Ammon's horn (tissue), 1 donor: ENCODE measurements at places on chromosomes 2 and 18.

DNA sequence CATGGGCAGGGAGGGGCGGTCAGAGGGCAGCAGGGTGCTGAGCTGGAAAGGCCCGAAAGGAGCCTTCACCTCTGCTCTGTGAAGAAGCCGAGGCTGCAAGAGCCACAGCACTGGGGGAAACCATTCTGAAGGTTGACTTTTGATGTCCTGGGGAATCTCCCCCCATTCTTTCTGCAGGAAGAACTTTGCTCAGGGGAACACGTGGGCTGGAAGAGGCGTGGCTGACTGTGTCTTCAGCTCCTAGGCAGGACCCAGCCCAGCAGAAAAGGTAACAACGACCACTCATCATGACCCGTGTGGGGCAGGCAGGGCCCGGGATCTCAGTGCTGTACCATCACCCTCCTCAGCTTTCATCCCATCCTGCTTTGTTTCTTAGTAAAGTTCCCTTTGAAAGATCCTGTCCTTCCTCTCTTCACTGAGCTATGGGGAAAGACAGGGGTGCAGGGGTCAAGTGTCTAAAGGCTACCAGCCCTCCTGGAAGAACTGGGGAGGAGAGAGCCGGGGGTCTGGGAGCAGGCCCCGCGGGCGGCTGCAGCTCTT is 312.7 kb downstream of the CELF4 start:
- DNase-seq: no peak

GRCh38 chr2:3606028-3606369 is 11.1 kb downstream of the COLEC11 start:
- no peak for DNase-seq

- no peak for DNase-seq
These were observed 168.7 kb upstream of the AGAP1 start for GRCh38 chr2:235325151-235325550.

- no peak for DNase-seq
These were observed 239.1 kb downstream of the KCNS3 start for GRCh38 chr2:18117592-18117991.

DNA sequence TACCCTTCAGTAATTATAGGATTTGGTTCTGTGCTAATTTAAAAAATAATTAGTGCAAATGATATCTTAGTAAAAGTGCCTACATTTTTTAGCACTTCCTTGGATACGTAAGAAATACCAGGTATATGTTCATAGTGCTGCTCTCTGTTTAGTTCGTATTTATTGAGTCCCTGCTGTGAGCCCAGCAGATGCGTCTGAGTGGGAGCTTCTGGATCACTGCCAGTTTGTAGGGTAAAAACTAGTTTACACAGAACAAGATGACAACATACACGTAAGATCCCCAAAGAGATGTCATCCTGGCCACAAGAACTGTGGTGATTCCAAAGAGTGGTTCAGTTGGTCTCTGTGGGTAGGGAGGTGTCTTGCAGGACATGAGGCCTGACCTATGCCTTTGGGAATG is 103.2 kb downstream of the CTIF start:
- DNase-seq: no peak

- no peak for DNase-seq
These were observed 200.7 kb downstream of the BCL11A start for GRCh38 chr2:60352491-60353405.

GRCh38 chr2:45943219-45944044 is 292.0 kb downstream of the PRKCE start:
- DNase-seq: no peak

DNA sequence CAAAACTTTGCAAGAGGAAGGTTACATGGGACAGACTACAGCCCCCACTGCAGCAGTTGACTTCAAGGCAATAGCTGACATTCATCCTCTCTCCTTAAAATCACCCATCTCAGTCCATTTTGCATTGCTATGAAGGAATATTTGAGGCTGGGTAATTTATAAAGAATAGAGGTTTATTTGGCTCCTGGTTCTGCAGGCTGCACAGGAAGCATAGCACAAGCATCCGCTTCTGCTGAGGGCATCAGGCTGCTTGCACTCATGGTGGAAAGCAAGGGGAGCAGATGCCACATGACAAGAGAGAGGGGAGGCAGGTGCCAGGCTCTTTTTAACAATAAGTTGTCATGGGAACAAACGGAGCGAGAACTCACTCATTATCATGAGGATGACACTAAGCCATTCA is 646.0 kb downstream of the ZEB2 start:
- DNase-seq: no peak

- no peak for DNase-seq
These were observed 6.6 kb downstream of the DLX2 start for GRCh38 chr2:172095905-172096625.

- DNase-seq: no peak
These were observed 106.7 kb downstream of the DYSF start for GRCh38 chr2:71559828-71560637.

GRCh38 chr2:20216130-20217025 is 8.6 kb downstream of the SDC1 start:
- no peak for DNase-seq

DNA sequence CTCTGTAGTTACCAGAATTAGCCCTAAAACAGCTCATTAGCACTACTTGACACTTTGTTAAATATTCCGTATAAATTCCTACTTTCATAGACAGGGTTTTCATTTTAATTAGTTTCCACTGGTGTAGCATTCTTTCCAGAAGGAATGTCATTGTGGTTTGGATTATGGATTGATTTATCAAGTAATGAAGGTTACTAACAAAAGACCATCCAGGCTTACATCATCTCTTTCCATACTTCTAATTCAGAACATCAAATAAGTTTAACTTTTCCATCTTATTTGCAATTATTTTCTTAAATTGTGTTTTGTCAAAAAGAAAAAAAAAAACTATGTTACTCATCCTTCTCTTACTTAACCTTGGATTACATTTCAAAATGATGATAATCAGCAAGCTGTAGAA is 231.8 kb upstream of the SPOPL start:
- DNase-seq: no peak

- DNase-seq: no peak
These were observed 27.6 kb upstream of the GMCL1 start for GRCh38 chr2:69801745-69802290.

DNA sequence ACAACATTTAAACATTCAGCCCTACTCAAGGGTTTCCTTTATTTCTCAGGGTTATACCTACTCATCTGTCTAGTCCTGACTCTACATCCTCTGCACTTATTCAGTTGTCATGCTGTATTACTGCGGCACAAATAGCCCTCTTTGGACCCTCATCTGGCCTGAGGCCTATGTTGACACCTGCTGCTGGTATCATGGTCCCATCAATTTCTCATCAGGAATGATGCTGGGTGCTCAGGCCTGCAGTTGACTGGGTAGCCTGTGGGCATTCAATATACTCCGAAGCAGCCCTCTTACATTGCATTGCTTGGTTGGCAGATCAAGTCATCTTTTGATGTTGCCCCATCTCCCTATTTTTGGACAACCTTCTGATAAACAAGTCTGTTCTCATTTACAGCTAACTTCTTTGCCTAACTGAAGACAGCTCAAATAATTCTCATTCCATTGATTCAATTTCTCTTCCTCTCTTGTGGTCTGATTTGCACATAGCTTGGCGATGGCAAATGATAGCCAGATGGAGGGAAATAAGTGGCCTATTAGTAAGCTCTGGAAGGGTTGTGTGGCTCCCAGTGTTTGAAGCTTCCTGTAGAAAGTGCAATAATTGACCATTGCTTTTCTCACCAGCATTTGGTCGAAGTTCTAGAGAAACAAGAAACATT is 19.1 kb upstream of the MC4R start:
- DNase-seq: no peak

DNA sequence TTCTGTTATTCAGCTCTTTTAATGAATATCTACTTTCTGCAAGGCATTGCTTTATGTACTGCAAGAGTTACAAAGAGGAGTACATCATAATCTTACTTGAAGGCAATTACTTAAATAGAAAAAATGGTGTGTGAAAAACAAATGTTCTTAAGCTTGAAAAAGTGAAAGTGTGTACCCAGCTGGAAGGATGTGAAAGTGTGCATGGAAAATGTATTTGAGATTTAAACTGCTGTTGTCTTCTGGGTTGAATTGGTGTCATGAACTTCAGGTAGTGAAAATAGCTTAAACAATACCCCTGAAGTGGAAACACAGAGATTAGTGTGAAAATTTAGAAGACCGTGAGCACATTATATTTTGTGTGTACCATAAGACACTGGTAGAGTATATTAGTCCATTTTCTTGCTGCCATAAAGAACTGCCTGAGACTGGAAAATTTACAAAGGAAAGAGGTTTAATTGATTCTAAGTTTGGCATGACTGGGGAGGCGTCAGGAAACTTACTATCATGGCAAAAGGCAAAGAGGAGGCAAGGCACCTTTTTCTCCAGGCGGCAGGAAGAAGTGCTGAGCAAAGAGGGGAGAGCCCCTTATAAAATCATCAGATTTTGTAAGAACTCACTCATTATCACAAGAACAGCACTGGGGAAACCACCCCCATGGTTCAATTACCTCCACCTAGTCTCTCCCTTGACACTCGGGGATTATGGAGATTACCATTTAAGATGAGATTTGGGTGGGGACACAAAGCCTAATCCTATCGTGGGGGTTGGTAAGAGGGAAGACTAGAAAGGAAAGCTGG is 38.8 kb downstream of the SCN2A start:
- no peak for DNase-seq

DNA sequence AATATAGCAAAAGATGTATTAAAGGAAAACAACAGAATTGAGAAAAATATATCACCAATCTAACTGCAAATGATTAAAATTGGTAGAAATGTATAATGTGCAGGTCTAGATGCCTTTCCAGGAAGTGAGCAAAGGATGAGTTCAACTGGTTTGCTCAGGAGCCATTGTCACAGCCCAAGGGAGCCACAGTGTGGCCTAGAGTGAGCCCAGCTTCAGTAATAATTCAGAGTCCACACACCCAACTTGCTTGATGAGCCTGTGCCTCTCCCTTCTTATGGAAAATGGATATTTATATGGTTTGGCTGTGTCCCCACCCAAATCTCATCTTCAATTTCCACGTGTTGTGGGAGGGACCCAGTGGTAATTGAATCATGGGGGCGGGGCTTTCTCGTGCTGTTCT is 92.2 kb upstream of the ASAP2 start:
- DNase-seq: no peak

DNA sequence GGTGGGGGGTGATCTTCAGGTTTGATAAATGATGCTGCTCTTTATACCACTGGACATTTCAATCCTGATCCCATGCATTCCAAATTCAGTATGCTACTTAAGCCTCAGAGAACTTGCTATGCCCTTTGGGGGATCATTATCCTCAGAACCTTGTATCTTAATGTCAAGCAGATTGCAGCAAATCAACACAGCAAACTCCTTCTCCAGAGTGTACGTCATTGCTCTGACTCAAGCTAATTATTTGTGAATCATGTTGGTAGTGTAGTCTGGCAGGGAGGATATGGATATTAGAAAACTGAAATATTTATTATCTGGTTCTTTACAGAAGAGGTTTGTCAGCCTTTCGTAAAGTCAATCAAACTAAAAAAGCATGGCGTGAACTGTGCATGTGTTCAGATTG is 562.5 kb upstream of the FAM98A start:
- no peak for DNase-seq

GRCh38 chr2:3498783-3499394 is 20.4 kb downstream of the ADI1 start:
- no peak for DNase-seq

DNA sequence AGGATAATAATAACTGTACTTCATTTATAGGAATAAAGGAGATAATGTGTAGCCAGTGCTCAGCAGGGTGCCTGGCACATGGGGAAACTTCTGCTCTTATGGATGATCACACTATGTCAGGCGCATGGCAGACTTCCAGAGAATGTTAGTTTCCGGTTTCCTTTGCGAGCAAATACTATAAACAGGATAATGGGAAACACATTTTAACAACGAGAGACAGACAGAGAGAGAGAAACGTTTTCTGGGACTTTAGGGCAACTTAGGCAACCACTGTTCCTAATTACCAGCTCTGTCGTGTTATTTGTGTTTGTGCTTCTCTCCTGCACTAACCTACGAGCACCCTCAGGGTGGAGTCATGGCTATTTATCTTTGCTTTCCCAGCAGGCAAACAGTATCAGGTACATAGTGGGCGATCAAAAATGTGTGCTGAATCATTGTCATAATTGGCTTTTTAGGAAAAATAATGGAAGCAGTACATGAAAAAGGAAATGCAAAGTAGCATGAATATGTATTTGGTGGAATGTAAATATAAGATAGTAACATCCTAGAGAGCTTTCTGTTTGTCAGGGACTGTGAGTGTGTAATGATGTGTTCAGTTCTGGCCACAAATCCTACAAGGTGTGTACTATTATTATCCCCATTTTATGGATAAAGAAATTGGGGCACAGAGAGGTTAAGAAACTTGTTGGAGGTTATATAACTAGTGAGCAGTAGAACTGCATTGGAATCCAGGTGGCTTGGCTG is 36.8 kb upstream of the IGFBP2 start:
- DNase-seq: no peak

- no peak for DNase-seq
These were observed 434.0 kb upstream of the SPHKAP start for GRCh38 chr2:228615496-228615895.
